ENCODE measurements at places on chromosomes 5 and 9.

- no peak overlapping the region for H3K27ac ChIP-seq
- DNase-seq: no peak
- H3K4me1 ChIP-seq: no peaks in the 10 kb centered on the region
- no peaks in the 10 kb centered on the region for H3K27me3 ChIP-seq
These were observed 1274.0 kb upstream of the C9orf72 start for GRCh38 chr9:28847331-28847730.

GRCh38 chr9:88809355-88810161 is 181.7 kb upstream of the S1PR3 start:
- no peak for DNase-seq
- no peaks in the 10 kb centered on the region for H3K36me3 ChIP-seq
- no peak overlapping the region for H3K4me3 ChIP-seq
- peaks cover 6% of the 10 kb centered on the region for H3K27me3 ChIP-seq
- no peak overlapping the region for H3K27ac ChIP-seq

DNA sequence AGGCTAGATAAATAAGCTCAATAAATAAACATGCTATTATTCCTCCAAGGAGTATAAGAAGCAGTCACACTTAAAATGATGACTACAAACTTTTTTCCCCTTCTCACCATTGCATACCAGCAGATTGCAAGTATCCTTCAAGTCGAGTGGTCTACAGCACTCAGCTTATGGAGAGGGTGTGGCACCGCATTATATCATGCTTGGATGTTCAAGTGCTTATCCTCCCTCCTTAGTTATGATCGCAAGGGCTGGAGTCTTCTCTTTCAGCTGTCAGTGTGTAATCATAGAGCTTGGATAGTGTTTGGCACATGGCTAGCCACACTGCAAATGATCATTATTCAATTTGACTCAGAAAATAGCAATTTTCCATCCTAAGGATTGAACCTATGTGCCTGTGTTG is 124.0 kb downstream of the CARTPT start:
- DNase-seq: no peak
- H3K27ac ChIP-seq: no peak overlapping the region
- peaks cover 3% of the 10 kb centered on the region for H3K36me3 ChIP-seq
- peaks cover 26% of the 10 kb centered on the region for H3K27me3 ChIP-seq
- H3K4me1 ChIP-seq: no peaks in the 10 kb centered on the region

GRCh38 chr9:81384911-81385310 is 304.4 kb downstream of the TLE1 start:
- DNase-seq: no peak
- H3K36me3 ChIP-seq: no peaks in the 10 kb centered on the region
- H3K27ac ChIP-seq: no peak overlapping the region
- peaks cover 18% of the 10 kb centered on the region for H3K4me1 ChIP-seq

DNA sequence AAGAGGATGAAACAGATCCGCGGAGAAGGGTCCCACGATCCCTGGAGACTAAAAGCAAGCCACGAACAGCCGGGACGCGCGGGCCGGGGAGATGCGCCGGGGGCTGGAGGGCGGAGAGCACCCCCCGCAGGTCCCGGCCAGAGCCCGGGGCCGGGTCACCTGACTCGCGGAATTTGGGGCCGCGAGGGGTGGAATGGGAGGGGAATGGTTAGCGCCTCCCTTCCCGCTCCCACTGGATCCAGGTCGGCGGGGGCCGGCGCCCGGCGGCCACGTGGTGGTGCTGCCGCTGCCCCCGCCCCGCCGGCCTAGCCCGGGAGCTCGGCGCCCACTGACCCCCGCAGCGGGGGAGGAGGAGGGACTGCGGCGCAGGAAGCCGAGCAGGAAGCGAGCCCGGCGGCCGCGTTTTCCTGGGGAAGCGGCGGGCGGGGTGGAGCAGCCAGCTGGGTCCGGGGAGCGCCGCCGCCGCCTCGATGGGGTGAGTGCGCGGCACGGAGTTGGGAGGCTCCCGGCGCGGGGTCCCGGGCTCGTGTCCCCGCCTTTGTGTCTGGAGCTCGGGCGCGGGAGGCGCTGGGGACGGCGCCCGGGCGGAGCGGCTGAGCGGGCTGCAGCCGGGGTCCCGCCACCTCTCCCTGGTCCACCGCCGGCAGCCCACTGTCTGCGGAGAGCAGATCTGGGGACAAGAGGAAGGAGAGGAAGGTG is at the start of gene RAI14:
Gene RAI14 (plus strand): TSS at position 328 of the 699 bp plus-strand sequence. CDS start 30,592 bp downstream, outside the sequence.
- DNase-seq: peak; percentile 91
- H3K4me1 ChIP-seq: peaks cover 49% of the 10 kb centered on the region
- H3K27me3 ChIP-seq: no peaks in the 10 kb centered on the region
- peaks cover 2% of the 10 kb centered on the region for H3K36me3 ChIP-seq
- H3K27ac ChIP-seq: peak within 1 kb of the TSS; percentile 89
